ENCODE measurements at places on chromosomes 5 and 9. TPM values are rescaled to one million over a fixed set of nuclear protein-coding genes. Genes with fewer than 3 reads are reported as not detected.

DNA sequence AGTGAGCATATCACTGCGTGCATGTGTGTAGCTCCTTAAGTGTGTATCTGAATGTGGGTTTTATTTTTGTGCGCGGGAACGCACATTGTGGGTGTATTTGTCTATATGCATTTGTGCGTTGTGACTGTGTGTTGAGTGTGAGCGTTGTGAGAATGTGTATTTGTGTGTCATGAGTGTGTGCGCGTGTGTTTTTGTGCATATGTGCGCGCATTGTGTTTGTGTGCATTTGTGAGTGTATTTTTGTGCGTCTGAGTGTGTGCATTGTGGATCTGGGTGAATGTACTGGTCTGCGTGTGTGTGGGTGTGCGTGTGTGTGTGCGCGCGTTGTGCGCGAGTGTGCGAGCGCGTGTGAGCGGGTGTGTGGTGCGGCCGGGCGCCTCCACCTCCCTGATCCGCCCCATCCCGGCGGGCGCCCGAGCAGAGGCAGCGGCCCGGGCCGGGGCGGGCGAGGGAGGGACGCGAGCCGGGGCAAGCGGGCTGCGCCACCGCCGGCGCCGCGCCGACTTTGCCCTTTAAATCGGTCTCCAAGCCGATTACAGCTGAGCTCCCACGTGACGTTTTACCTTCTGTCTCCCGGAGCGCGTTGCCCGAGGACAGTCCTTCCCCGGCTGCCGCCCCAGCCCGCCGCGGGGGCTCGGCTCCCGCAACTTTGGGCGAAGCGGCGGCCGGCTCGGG is at the start of gene RASGRF2:
Gene RASGRF2 (plus strand): TSS at position 596 of the 675 bp plus-strand sequence. CDS start 376 bp downstream, outside the sequence.
- DNase-seq, result peak; percentile 74

DNA sequence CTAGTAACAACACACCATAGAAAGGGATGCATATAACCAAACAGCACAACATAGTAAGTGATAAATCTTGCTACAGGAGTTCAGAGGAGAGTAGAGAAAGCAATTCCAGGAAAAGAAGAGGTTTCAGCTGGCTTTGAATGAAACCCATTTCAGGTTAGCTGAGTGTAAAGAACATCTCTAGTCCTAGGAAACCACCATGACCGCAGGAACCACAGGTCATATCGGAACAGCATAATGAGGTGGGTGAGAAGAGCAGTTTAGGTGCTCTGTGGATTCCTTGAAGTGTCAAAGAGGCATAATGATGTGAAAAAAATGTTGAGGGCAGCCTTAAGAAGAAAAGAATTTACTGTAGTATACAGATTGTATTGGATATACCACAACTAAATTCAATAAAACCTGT is 507.5 kb downstream of the MTRR start:
- DNase-seq, result no peak

GRCh38 chr5:79886456-79886855 is 104.6 kb downstream of the MTX3 start:
- DNase-seq, result no peak

- DNase-seq, result no peak
Observed at GRCh38 chr9:109304347-109304746, 16.5 kb downstream of the EPB41L4B start.

DNA sequence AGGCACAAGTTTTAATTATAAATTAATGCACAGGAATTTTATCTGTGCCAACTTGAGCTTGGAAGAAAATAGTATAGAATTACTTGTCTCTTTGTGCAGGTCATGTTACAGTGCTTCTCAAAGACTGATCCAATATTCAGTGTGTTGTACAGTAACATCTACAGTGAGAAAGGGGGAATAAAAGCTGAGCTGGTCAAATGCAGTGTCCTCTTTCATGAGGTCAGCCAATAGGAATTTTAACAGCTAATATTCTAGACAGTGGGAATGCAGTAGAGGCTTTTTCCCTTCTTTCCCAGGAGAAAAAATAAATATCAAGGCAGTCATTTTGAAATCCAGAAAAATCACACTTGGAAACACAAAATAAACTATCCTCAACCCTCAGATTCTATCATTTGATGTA is 95.7 kb upstream of the ITGA1 start:
- no peak for DNase-seq

- DNase-seq, result peak; percentile 56
Observed at GRCh38 chr9:113807173-113808061, 68.7 kb upstream of the ZNF618 start.

- no peak for DNase-seq
Observed at GRCh38 chr9:8382777-8383527, 583.4 kb upstream of the DMAC1 start.

- no peak for DNase-seq
Observed at GRCh38 chr5:96113170-96113939, 151.7 kb upstream of the ELL2 start.

DNA sequence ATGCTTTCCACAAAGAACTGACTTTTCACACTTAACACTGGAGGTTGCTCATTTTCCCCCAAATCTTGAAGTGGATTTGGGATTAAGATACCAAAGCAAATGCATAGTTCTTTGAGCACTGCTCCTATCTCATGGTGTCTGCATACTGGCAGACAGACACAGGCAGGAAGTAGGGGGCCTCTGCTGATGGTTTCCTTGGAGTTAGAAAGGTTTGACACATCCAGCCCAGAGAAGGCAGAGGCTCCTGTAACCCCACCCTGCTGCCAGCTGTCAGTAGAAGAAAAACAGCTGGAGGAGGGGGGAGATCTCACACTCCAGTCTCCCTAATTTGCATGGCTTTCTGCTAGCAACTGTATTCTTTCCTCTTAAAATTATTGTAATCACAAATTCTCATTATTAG is 44.1 kb downstream of the APTX start:
- no peak for DNase-seq

DNA sequence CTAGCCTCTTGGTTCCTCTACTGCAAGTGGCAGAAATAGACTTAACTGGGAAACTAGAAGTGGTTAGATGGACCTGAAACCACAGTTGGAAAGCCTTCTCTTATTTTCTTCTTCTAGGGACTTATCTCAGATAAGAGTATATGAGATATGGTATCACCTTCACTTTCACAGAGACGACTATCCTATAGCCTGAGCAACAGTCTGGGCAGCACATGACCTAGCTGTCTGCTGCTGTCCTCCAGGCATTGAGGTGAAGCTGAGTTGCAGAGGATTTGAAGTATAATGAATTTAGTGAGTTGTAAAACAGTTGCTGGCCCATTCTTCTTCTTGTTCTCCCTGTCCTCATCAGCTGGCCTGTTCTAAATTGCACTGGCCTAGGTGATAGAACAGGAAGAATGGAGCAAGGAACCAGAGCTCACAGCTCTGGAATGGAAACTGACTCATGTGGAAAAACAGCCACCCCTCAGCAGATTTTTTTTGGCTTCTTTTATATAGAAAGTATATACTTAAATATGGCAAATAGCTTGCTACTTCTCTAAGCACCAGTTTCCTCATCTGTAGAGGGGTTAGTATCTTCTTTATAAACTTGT is 27.8 kb downstream of the RECK start:
- no peak for DNase-seq

Gene FYB1
- total RNA-seq, result 42.8 TPM

DNA sequence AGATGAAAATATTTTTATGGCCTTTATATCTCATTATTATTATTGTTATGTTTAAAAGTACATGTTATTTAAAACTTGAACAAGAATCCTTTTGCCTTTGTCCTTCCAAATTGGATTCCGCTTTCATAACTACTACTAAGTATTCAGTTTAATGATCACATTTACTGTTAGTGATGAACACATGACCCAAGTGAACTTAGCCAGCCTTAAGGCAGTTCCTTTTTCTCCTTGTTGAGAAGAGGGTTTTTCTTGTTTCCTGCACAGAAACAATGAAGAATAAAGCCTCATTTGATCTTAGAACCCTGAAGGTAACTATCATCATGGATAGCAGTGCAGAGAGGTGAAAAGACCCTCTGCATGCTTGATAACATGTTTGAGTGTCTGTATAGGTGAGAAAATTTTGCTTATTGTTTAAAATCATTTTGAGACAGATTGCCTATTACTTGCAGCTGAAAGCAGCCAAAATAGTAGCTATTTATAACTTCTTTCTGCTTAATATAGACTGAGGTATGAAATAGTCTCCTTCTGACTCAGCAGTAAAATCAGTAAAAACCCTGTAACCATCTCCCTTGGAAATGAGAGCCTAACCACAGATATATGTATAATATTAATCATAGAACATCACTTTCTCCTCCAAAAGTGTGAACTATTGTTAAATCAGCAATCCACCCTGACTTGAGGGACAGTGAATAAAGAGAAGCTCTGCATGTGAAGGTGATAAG is 266.2 kb downstream of the SPATA31D1 start:
- no peak for DNase-seq

Gene SLC1A1
- total RNA-seq, result 81.4 TPM
